Activated CD4-positive, alpha-beta T cell treated with anti-CD3 and anti-CD28 coated beads, Interleukin-2, amount 50 U/mL, for 24 hours (primary cell): ENCODE measurements at places on chromosomes 7 and 10.

DNA sequence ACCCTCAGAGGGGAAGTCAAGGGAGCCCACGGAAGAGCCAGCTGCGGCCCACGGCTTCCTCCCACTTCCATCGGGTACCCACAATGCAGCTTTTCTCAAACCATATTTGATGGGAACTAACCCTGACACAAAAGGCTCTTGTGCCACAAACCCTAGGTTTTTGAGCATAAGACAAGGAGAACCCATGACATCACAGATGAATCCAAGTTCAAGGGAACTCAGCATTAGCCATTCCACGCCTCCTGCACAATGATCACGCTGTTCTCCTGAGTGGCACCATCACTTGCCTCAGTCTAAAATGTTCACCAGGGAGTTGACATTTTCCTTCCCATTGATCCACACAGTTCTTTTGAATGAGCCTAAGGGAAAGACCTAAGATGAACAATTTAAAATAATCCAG is 70.4 kb downstream of the ITIH5 start:
- no peak for DNase-seq

GRCh38 chr10:70564901-70565351 is 37.6 kb downstream of the PRF1 start:
- DNase-seq = no peak

GRCh38 chr10:102951316-102951715 is 33.2 kb downstream of the CNNM2 start:
- no peak for DNase-seq

DNA sequence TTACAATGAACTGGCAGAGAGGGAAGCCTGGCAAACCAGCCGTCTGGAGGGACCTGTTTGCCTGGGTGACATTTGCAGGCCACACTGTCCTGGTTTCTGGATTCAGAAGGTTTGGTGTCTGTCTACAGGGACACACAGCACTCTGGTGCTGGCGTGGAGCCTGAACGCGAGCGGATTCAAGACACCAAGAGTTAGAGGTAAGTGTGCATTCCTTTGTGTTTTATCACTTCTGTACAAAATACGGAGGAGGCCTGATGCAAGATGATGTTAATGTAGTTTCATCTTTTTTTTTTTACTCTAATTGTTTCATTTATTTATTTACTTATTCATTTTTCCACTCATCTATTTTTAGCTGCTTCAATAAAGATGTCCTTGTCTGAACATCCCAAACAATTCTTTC is 485.3 kb upstream of the ADARB2 start:
- no peak for DNase-seq

GRCh38 chr10:99827936-99828335 is 45.5 kb downstream of the ABCC2 start:
- DNase-seq = no peak

- no peak for DNase-seq
Measured at GRCh38 chr7:96199421-96199820, 122.5 kb downstream of the SLC25A13 start.

GRCh38 chr10:63667596-63668480 is 146.6 kb downstream of the REEP3 start:
- no peak for DNase-seq

GRCh38 chr7:130804220-130804619 is 70.2 kb upstream of the KLF14 start:
- no peak for DNase-seq

GRCh38 chr10:13993169-13993568 is 337.6 kb downstream of the FRMD4A start:
- DNase-seq = no peak

GRCh38 chr7:926061-927030 is 28.1 kb downstream of the ADAP1 start:
- no peak for DNase-seq

DNA sequence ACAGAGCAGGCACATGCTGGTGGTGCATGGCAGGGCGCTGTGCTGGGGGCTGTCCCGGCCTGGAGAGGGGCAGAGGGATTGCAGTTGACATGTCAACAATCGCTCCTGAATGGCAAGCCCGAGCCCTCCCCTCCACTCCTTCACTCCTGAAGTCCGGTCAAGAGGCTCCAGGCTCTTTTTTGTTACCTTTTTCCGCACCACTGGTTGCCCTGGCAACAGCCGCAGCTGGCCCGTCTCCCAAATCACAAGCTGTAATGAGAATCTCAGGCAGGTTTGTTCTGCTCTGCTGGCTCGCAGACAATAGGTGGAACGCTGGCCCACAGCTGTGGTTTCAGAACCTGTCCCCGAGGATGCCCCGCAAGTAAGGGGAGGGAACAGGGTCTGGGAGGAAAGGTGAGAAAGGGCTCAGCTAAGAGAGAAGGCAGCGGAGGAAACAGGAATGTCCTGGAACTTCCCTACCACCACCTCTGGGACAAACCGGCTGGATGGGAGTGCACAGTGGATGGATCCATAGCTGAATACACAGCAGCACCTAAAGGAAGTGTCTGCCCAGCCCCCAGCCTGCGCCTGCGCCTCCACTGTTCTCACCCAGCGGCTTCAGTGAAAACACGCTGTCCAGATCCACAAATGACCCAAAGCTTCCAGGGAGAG is 58.9 kb downstream of the CALML3 start:
- DNase-seq = no peak

DNA sequence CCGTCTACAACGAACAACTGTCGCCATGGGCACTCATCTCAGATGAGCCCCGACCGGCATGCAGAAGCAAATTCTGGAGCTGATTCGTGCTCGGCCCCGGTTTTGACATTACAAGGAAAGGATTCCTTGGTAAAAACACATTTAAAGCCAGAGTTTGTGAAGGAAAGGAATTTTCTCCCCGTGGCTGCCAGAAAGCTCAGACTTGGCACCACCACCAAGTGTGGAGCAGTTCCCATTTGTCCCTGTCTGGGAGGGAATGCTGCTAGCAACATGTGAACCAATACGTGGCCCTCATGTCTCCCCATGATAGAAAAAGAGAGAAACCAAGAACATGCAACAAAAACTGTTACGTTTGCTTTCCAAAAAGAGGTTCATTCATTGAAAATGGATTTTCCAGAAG is 55.2 kb upstream of the DDC start:
- DNase-seq = no peak

- DNase-seq = no peak
Measured at GRCh38 chr7:5711409-5711808, 70.1 kb downstream of the RNF216 start.

GRCh38 chr10:112915590-112916572 is 34.2 kb upstream of the TCF7L2 start:
- DNase-seq = no peak

GRCh38 chr7:100166970-100167911 is 1.2 kb downstream of the GAL3ST4 start:
- no peak for DNase-seq

- no peak for DNase-seq
Measured at GRCh38 chr7:30987936-30988335, 24.2 kb downstream of the GHRHR start.

DNA sequence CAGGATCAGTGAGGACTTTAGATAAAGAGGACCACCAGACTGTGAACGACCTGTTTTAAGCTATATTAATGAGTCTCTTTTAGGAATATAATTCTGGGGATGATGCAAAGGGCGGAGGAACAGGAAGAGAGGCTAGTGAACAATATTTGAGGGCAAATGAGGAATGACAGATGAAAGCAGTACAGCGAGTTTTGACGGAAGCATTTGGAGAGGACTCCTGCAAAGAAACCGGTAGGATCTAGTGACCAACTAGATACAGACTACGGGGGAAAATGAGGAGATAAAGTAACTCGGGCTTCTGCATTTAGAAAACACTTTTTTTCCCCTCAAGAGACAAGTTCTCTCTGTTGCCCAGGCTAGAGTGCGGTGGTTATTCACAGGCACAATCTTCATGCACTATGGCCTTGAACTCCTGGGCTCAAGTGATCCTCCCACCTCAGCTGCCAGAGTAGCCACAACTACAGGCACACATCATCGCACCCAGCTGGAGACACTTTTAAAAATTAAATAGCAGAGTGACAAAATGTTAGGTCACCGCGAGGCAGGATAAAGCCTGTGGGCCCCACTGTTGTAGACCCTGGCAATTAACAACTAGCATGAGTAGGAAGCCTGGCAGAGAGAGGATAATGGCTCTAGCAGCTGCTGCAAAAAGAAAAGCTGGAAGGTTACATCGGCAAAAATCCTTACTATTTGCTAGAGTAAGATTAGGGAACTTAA is 143.2 kb downstream of the SRPK2 start:
- no peak for DNase-seq

DNA sequence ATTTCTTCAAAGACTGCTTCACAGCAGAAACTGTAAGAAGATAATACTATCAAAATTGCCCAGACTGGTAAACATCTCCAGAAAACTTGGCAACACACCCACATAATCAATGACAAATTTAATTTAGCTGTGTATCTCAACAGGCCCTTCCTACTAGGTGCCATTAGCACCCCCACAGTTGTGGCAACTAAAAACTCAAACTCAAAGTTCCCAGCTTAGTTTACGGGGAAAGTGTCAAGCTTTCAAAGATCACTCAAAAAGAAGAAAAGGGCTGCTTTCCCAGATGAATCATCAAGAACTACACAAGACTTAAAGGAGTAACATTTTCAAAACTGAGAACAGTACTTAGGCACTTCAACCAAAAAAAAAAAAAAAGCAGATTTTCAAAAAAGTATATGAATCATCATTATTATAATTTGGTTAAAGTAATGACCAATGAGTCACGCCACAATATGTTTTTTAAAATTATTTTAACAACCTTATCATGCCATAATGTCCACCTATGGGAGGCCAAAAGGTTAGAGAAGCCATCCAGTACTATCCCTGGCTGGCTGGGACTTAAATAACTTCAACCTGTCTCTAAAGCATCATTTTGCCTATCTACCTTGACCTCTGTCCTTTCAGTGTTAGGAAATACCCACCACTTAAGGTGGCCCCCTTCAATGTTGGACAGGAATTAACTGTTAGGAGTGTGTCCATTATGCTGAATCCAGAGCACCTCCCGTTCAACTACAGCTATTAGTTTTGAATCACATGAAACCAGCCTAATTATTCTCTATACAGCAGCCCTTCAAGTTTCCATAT is 90.8 kb downstream of the ZFAND4 start:
- no peak for DNase-seq

- no peak for DNase-seq
Measured at GRCh38 chr10:13831711-13832141, 245.0 kb downstream of the PRPF18 start.

DNA sequence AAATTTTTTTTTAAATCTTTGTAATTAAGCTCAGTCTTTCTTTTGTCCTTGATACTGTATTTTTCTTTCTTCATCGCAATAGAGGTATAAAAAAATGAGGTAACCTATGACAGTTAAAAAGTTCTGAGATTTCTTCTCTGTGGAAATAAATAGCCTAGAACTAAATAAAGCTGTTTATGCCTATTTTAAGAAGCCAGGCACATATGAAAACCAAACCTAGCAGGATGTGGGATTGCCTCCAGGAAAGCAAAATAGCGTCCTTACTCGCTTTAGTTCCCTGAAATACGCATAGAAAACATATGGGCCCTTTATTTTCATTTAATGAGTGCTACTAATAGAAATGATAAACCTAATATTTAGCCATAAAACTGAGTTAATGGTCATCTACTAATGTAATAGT is 6.6 kb downstream of the UBE2D1 start:
- no peak for DNase-seq

DNA sequence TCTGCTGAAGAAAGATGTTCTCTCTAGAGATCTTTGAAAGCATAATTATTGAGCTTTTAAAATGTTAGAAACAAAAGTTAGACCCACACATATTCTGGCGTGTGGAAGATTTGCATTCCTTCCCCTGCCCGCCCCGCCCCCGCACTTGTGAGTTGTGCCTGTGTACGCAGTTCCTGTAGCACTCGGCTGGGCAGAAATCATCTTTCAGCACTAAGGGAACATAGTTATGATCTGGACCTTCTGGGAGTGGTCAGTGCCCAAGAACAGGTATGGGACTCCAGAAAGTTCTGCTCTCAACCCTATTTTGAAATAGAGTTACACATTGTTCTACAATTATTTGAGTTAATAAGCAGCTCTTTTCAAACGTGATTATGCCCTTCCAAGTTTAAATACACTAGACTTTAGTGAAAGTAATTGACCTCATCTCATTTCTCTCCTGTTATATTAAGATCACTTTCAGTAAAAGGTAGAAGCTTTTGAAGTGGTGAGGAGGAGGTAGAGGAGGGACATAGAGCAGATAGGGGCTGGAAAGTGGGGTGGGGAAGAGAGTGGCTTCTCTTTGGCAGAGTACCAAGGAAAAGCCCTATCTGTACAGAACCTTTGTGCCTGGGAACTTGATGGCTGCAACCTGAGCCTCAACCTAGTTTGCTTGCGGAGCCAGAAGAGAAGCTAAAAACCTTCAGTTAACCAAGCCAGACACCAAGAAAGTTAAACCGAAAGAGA is 5.7 kb downstream of the BLVRA start:
- peak; percentile 34 for DNase-seq

- no peak for DNase-seq
Measured at GRCh38 chr10:101157756-101158458, 26.8 kb downstream of the TLX1 start.

DNA sequence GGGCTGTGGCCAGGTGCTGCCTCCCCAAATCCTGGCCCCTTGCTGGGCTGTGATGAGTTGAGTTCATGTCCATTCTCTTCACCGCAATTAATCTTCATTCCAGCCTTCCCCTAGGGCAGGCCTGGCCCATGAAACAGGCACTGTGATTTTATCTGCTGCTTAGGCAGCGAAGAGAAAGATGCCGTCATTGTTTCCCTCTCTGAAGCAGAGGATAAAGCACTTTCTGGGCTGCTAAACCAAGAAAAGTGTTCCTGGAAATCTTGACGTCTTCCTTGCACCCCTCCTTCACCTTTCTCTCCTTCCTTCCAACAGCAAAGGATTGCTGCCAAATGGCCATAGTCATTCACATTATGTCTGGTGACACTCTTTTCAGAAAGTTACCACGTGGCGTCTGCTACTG is 265.9 kb downstream of the ZEB1 start:
- no peak for DNase-seq

GRCh38 chr10:85280014-85280413 is 951.6 kb downstream of the CCSER2 start:
- no peak for DNase-seq

DNA sequence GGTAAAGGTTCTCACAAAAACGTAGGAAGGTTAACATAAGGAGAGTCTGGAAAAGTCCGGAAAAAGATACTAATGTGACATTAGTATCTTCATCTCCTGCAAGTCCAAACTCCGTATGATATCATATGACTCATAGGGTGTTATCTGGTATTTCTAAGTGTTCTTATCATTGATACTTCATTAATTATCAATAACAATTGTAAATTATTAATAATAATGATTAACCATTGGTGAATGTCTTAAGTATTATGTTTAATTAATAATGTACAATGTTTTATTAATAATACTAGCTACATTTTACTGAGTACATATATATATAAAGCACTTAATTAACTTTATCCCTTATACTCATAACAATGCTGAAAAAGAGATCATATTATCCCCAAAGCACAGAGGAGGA is 402.4 kb downstream of the SEMA3D start:
- DNase-seq = no peak

- no peak for DNase-seq
Measured at GRCh38 chr10:74056050-74056818, 58.3 kb downstream of the VCL start.
